NCI-H1417 treated with DMSO at 0.1 percent for 48 hours (cell line): ENCODE measurements at places on chromosomes 6 and 20.

- no peak for DNase-seq
These were observed 549.0 kb downstream of the CDH26 start for GRCh38 chr20:60507087-60507694.

- DNase-seq, result no peak
These were observed 36.1 kb upstream of the ZBP1 start for GRCh38 chr20:57656252-57656820.

DNA sequence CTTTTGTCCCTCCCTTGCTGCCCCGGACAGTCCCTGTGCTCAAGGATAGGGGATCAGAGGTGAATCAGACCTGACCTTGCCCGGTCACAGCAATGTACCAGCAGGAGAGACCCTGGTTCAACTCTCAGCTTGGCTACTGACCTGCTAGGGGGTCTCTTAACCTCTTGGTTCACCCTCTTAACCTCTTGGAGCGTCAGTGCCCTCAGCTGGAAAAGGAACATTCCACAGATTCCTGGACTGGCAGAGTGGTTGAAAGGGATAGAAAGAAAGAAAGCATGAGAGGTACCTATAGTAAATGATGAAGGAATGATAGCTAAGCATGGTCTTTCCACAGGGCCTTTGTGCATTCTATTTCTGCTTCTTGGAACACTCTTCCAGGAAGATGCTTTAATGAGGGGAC lies 25.2 kb downstream of the SNAI1 start:
- no peak for DNase-seq

GRCh38 chr6:90764001-90764400 lies 177.1 kb upstream of the MAP3K7 start:
- DNase-seq, result no peak

GRCh38 chr6:105259913-105260889 lies 80.4 kb upstream of the POPDC3 start:
- no peak for DNase-seq

GRCh38 chr6:105645156-105645555 lies 242.3 kb upstream of the PREP start:
- no peak for DNase-seq

- DNase-seq, result no peak
These were observed 245.8 kb downstream of the TTLL2 start for GRCh38 chr6:167570460-167571400.

DNA sequence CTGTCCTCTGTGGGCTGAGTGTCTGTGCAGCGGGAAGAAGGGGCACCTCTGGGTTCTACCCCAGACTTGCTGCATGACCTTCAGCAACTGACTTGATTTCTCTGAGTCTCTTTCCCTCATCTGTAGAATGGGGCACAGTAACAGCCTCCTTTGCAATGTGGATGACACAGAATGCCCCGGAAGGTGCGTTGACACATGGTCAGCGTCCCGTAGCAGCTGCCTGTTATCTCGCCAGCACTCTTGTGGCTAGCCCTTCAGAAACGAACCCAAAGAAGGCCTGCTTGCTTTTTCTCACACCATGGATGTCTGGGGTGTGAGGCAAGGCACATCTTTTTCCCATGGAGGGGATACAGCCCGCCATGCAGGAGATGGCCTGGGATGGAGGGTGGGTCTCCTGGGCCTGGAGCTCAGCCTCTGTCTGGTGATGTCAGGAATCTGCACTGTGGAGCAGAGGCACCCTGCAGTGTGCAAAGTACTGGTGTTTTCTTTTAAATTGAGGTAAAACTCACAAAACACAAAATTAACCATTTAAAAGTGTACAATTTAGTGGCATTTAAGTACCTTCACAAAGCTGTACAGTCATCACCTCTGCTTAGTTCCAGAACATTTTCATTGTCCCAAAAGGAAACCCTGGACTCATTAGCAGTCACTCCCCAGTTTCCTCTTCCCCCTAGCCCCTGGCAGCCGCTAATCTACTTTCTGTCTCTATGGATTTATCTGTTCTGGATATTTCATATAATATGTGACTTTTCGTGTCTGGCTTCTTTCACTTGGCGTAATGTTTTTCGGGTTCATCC lies 59.8 kb upstream of the FAM83D start:
- DNase-seq, result no peak

DNA sequence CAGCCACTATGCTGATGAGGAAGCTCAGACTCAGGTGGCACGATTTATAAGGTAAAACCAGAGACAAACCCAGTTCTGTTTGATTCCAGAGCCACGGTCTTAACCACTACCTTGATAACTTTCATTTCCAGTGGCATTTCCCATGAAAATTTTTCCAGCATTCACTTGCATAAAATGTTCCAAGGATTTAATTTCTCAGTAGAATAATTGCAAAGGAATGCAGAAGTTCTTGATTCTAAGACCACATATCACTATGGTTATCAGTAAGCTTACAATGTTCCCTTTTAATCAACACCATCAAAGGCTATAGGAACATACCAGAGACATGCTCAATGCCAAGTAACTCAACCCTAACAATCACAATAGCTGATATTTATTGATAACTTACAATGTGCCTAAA lies 306.0 kb upstream of the HS3ST5 start:
- DNase-seq, result no peak

- DNase-seq, result no peak
These were observed 108.5 kb downstream of the TSHZ2 start for GRCh38 chr20:53080687-53080962.
